ENCODE measurements at places on chromosomes 12 and 14.

GRCh38 chr12:39505023-39505422, 62.1 kb upstream of the KIF21A start:
- no peak for DNase-seq

DNA sequence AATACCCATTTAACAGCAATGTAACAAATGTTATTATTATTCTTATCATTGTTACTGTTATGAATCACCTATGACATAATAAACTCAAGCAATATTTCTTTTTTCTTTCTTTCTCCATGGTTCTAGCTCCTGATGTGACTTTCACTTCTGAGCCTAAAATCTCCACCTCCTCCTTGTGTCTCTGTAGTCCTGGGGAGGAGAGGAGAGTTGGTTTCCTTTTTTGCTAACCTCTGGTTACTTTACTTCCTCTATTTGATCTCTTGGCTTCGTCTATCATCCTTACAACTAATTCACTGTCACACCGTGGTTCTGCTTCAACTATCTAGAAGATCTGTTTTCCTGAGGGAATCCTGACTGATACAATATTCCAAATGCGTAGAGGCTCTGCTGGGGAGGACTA, 456.6 kb downstream of the VRK1 start:
- no peak for DNase-seq

DNA sequence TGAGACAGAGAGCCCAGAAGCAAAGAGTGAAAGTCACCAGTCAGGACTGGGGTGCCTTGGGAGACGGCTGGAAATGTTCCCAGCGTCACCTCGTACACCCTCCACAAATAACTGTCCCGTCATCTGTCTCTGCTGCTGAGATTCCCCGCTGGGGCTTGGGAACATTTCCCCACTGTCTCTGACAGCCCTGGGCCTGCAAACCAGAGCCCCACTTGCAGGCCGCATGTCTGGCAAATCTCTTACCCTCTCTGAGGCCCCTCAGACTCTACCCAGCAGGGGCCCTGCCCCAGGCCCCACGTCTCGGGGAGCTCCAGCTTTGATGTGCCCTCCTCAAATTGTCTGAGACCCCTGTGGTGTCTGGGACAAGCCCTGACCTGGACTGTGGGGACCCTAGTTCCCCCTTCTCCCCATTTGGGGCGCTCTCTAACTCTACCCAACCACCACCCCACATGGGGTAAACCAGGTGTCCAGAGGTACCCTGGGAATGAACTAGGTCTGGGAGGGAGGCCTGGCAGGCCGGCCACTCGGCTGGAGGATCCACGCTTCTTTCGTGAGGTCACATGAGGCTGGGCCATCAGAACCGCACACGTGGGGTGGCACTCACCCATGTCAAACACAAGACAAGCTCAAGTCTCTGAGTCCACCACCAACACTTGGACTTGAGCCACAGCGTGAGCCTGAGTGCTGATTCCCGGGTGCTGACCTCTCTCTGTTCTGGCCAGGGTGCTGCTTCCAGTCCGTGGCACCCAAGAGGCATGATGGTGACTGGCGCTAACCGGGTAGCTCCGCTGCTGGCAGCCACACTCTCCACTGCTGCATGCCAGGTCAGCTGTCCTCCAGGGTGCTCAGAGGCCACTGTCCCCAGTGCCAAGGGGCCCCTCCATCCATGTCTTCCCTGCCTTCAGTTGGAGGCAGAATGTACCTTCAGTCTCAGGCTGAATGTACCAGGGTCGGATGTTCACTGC, 59.8 kb downstream of the DIO3 start:
- DNase-seq: no peak

- DNase-seq: no peak
Observed at GRCh38 chr14:51460011-51460410, 191.7 kb upstream of the FRMD6 start.

- DNase-seq: no peak
Observed at GRCh38 chr14:101719708-101720107, 41.8 kb upstream of the PPP2R5C start.

GRCh38 chr12:89863493-89863938, 154.9 kb upstream of the ATP2B1 start:
- DNase-seq: no peak

Data from cerebellum (tissue), 4 donors.